Activated CD4-positive, alpha-beta T cell treated with anti-CD3 and anti-CD28 coated beads, Interleukin-2, amount 10 ng/mL, durations not matched to agents 24 days and 14 days (primary cell): ENCODE measurements at places on chromosomes 2 and 18. TPM values are rescaled to one million over a fixed set of nuclear protein-coding genes. Genes with fewer than 3 reads are reported as not detected.

The SULT1C2 gene
- not detected in 2 replicates for total RNA-seq

The UGT1A10 gene
- total RNA-seq: not detected in 2 replicates

GRCh38 chr2:46410273-46411244 lies 68.8 kb upstream of the TMEM247 start:
- no peaks in the 10 kb centered on the region for H3K36me3 ChIP-seq
- no peak overlapping the region for H3K27ac ChIP-seq
- peak; percentile 44 for DNase-seq
- H3K4me1 ChIP-seq: no peaks in the 10 kb centered on the region
- H3K4me3 ChIP-seq: no peak overlapping the region

The PNPT1 gene
- total RNA-seq: 68.1 and 77.9 TPM in 2 replicates

DNA sequence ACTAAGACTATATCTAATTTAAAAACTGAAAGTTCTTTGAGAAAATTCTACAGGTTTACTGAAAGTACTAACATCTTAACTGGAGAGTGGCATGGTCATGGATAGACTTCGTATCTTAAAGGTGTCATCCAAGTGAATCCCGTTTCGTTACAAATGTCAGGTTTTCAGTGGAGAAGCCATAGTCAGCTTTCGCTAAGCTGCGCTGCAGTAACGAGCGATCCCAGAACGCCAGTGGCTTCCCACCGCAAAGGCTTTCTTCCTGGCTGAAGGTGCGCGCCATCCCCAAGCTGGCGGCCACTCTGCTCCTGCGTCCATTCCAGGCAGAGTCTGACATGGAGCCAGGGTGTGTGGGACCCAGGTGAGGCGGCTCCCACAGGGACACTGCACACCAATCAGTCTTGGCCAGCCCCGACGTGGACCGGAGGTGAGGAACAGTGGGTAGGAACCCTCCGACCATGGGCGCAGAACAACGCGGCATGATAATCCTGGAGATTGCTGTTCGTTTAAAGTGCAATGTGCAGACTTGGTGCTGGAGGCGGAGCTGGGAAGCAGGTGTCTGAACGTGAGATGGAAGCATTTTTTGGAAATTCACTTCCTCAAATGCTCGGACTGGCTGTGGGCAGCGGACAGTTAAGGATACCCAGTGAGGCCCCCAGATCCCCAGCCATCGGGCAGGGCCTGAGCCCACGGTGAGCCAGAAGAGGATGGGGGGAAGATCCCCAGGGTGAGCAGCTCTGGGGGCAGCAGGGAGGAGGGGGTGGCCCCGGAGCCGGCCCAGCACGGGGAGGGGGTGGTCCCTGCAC lies 27.8 kb upstream of the KCNG2 start:
- no peaks in the 10 kb centered on the region for H3K4me1 ChIP-seq
- H3K27me3 ChIP-seq: peaks cover 2% of the 10 kb centered on the region
- no peak overlapping the region for H3K4me3 ChIP-seq
- no peak for DNase-seq
- H3K36me3 ChIP-seq: no peaks in the 10 kb centered on the region
- no peak overlapping the region for H3K27ac ChIP-seq

The MPP4 gene
- not detected in 2 replicates for total RNA-seq

The MROH2A gene
- total RNA-seq: not detected in 2 replicates

- peaks cover 7% of the 10 kb centered on the region for H3K27me3 ChIP-seq
- H3K27ac ChIP-seq: peak overlapping the region; percentile 23
- H3K4me1 ChIP-seq: peaks cover 16% of the 10 kb centered on the region
Measured at GRCh38 chr2:105576440-105577241, 168.1 kb upstream of the NCK2 start.

GRCh38 chr2:21001225-21001946 lies 42.5 kb downstream of the APOB start:
- DNase-seq: no peak
- no peaks in the 10 kb centered on the region for H3K36me3 ChIP-seq
- no peak overlapping the region for H3K4me3 ChIP-seq
- H3K27ac ChIP-seq: no peak overlapping the region
- H3K27me3 ChIP-seq: no peaks in the 10 kb centered on the region
- H3K4me1 ChIP-seq: no peaks in the 10 kb centered on the region

DNA sequence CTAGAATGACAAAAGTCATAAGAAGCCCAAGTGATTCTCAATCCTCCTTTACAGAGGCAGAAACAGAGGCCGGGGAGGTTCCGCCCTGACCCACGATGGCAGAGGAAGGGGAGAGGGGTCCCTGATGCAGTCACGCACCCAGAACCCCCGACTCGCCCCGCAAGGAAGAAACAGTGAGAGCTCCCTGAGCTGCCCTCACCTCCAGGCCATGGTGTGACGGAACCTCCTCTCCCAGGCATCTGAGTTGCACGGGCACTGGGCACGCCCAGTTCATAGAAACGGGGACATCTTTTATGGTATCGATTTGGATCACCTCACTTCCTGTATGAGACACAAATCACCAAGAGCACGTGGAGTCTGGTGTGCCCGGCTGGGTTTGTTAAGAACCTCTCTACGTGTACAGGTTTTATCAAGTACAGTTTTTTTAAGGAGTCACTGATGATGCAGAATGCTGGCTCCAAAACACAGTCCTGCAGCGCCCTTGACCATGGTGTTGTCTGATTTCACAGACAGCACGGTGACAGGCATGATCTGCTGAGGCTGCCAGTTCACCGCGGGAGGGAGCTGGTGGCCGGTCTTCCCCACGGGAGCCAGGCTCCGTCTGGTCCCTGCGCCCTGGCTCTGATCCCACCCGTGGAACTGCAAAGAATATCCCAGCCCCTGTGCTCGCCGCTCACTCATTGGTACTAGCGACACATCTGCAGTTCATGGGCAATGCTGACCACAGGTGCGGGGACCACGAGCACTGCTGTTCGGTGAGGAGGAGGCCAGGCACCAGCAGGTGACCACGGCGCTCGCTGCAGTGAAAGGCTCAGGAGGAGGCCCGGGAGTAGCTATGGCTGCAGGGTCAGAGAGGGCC lies 35.6 kb downstream of the PXDN start:
- H3K27me3 ChIP-seq: no peaks in the 10 kb centered on the region
- H3K36me3 ChIP-seq: no peaks in the 10 kb centered on the region
- no peak for DNase-seq

The RGPD4 gene
- total RNA-seq: not detected in 2 replicates

GRCh38 chr2:39608686-39609441 lies 56.9 kb upstream of the TMEM178A start:
- no peak overlapping the region for H3K4me3 ChIP-seq
- H3K27me3 ChIP-seq: peaks cover 22% of the 10 kb centered on the region
- H3K4me1 ChIP-seq: no peaks in the 10 kb centered on the region
- no peak for DNase-seq
- no peak overlapping the region for H3K27ac ChIP-seq

GRCh38 chr2:177393203-177393755 lies 706 bp downstream of the AGPS start:
- peak overlapping the region; percentile 95 for H3K27ac ChIP-seq
- H3K27me3 ChIP-seq: no peaks in the 10 kb centered on the region
- peak; percentile 69 for DNase-seq
- H3K4me3 ChIP-seq: peak overlapping the region; percentile 91
- peaks cover 22% of the 10 kb centered on the region for H3K36me3 ChIP-seq

DNA sequence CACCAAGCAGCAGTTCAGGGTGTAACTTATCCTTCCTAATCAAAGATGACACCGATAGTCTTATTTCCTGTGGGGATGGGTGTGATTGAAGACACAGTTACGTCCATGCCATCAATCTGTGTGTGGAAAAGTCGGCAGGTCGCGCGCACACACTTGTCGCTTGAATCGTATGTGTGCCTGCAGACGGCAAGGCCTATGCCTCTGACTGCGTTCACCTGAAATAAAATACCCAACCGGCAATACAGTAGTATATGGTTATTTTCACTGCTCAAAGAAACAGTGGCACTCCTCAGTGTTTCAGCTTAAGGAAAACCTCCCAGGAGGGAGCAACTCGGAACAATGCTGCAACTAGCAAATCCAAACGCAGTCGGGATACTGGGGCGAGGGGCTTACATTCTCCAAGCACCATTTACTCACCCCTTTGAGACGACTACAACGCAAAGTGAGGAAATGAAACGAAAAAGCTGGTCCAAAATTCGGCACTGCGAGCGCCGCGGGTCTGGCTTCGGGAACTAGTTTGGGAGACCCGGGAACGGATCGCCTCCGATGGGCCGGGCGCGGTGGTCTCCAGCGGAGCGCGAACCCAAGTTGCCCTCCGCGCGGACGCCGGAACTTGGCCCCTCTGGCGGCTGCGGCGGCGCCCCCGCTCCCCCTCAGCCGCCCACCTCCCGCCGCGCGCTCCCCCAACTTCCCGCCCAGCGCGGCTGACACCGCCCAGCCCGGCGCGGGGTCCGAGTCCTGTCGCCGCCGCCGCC lies 675 bp downstream of the PRKD3 start:
- H3K27me3 ChIP-seq: peaks cover 47% of the 10 kb centered on the region
- peaks cover 27% of the 10 kb centered on the region for H3K4me1 ChIP-seq
- DNase-seq: peak; percentile 78
- H3K36me3 ChIP-seq: peaks cover 12% of the 10 kb centered on the region
- H3K4me3 ChIP-seq: peak overlapping the region; percentile 95

The MRPS9 gene
- 32.4 and 33.3 TPM in 2 replicates for total RNA-seq

DNA sequence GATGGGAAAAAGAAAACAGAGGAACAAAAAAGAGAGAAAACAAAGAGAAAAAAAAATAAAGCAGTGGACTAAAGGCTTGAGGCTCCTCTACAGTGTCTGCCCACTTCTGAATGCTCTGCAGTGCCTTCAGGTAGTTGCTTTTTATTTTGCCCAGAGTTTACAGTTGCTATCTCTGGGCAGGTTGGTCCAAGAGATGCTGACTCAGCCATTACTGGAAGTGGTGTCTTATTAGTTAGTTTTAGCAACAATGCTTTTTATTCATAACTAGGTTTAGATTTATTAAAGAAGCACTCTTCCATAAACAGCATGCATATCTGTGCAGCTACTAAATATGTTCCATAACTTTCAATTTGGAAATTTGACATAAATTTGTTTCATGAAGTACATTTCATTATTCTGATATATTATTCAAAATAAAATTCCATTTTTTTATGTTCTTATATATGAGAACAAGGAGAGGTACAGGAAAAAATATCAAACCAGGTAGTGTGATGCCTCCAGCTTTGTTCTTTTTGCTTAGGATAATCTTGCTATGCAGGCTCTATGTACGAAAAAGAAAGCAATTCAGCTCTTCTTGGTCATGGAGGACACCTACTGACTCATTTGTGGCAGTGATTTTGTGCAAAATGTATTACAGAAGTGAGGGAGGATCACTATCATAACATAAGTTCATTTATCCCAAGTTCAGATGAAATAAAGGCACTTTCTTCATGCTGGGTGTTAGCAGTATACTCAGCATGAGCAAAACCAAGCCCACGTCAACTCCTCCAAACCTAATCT lies 69.5 kb downstream of the RPIA start:
- DNase-seq: no peak
- H3K27ac ChIP-seq: no peak overlapping the region
- H3K36me3 ChIP-seq: peaks cover 22% of the 10 kb centered on the region
- peaks cover 17% of the 10 kb centered on the region for H3K27me3 ChIP-seq
- H3K4me3 ChIP-seq: no peak overlapping the region

The MERTK gene
- 0.57 and 0.63 TPM in 2 replicates for total RNA-seq

DNA sequence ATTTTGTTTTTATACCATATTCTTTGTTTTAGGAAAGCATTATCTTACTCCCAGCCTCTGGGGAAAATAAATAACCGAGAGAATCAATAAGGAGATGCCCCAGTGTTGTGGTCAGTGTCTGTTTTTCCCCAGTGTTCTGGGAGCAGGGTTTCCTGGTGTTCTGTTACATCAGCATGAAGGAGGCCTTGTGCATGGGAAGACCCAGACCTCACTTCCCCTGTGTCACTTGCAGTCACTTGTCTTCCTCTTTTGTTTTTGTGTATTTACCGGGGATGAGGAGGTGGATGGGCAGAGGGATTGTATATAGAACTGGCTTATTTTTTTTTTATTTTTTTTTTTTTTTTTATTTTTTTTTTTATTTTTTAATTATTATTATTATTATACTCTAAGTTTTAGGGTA lies 45.0 kb upstream of the MGAT5 start:
- peaks cover 10% of the 10 kb centered on the region for H3K4me1 ChIP-seq
- DNase-seq: no peak
- no peaks in the 10 kb centered on the region for H3K27me3 ChIP-seq
- no peak overlapping the region for H3K4me3 ChIP-seq
- no peak overlapping the region for H3K27ac ChIP-seq

The IL1R2 gene
- 1.5 and 1.6 TPM in 2 replicates for total RNA-seq

DNA sequence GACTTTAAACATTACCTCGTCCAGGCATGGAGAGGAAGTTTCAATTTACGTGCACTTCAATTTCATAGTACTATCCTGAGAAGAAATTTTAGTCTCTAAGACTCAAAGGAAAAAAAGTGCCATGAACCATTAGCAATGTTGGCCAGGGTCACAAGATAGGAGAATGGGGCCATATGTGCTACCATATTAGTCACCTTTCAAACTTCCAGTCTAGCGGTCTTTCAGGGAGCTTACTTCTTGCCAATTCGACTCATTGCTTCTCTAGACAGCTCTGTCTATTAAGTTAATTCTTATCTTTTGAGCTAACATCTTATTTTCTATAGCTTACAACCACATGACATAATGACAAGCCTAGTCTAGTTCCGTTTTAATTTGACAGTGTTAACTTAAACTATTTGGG lies 129.1 kb downstream of the ANKRD44 start:
- peaks cover 55% of the 10 kb centered on the region for H3K36me3 ChIP-seq
- no peaks in the 10 kb centered on the region for H3K27me3 ChIP-seq
- H3K4me1 ChIP-seq: peaks cover 28% of the 10 kb centered on the region
- no peak for DNase-seq

The VWC2L gene
- not detected in 2 replicates for total RNA-seq

- DNase-seq: no peak
- no peak overlapping the region for H3K4me3 ChIP-seq
- peaks cover 10% of the 10 kb centered on the region for H3K4me1 ChIP-seq
- H3K27me3 ChIP-seq: no peaks in the 10 kb centered on the region
- H3K27ac ChIP-seq: no peak overlapping the region
Measured at GRCh38 chr18:74113711-74114110, 33.9 kb downstream of the FBXO15 start.

DNA sequence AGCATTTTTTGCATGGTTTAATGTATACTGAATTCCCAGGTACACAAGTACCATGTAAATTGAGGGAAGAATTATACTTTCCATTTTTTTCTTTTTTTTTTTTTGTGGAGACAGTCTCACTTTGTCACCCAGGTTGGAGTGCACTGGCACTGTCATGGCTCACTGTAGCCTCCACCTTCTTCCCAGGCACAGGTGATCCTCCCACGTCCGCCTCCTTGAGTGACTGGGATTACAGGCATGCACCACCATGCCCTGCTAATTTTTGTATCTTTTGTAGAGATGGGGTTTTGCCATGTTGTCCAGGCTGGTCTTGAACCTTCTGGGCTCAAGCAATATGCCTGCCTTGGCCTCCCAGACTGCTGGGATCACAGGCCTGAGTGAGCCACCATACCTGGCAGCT lies 3.8 kb downstream of the HSPE1 start:
- no peak overlapping the region for H3K4me3 ChIP-seq
- DNase-seq: no peak
- peaks cover 57% of the 10 kb centered on the region for H3K36me3 ChIP-seq
- peaks cover 15% of the 10 kb centered on the region for H3K4me1 ChIP-seq

- H3K27ac ChIP-seq: no peak overlapping the region
- H3K4me1 ChIP-seq: no peaks in the 10 kb centered on the region
- DNase-seq: no peak
- H3K4me3 ChIP-seq: no peak overlapping the region
- no peaks in the 10 kb centered on the region for H3K27me3 ChIP-seq
Measured at GRCh38 chr2:128602038-128602698, 283.5 kb upstream of the HS6ST1 start.

- no peaks in the 10 kb centered on the region for H3K36me3 ChIP-seq
- peaks cover 22% of the 10 kb centered on the region for H3K27me3 ChIP-seq
- no peak for DNase-seq
- H3K4me3 ChIP-seq: no peak overlapping the region
Measured at GRCh38 chr2:63775191-63775590, 66.5 kb upstream of the UGP2 start.
